ENCODE measurements at places on chromosomes 11 and 22.

- DNase-seq = no peak
Observed at GRCh38 chr11:133563505-133564025, 31.3 kb upstream of the OPCML start.

DNA sequence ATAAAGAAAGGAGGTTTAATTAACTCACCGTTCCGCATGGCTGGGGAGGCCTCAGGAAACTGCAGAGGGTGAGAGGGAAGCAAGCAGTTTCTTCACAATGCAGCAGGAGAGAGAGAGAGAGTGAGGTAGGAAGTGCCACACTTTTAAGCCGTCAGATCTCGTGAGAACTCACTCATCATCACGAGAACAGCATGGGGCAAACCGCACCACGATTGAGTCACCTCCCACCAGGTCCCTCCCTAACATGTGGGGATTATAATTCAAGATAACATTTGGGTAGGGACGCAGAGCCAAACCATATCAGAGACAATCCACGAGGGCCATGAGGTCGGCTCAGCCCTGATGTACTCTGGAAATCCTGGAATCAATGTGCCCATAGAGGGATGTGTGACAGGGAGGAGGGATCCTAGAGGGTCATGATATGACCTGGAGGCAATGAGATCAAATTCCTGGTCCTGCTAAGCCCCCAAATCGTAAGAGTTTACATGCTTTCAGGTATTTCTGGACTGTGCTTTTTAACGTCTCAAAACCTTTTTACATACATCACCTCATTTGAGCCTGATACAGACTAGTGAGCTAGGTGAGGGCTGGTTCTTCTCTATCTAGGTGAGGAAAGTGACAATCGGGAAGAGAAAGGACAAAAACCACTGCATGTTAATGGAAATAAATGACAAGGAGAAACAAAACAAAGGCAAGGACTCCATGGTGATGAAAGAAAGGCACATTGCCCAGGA, 19.5 kb upstream of the RASSF10 start:
- no peak for DNase-seq

DNA sequence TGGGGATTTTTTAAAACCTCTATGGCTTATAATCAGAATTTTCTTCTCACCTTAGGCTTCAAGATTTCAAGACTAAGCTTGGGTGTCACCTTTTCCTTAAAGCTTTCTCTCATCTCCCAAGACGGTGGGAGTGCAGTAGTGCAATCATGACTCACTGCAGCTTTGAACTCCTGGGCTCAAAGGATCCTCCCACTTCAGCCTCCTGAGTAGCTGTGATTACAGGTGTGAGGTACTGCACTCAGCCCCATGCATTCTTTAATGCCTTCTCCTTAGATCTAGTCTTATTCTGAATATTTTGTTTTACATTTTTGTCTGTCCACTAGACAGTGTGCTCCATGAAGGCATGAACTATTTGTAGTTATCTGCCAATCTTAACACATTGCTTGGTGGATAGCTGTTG, 55.7 kb upstream of the FAT3 start:
- no peak for DNase-seq

GRCh38 chr11:83410605-83411565, 124.7 kb upstream of the CCDC90B start:
- DNase-seq = no peak

- DNase-seq = no peak
Observed at GRCh38 chr11:111782109-111782741, 16.0 kb upstream of the PPP2R1B start.

DNA sequence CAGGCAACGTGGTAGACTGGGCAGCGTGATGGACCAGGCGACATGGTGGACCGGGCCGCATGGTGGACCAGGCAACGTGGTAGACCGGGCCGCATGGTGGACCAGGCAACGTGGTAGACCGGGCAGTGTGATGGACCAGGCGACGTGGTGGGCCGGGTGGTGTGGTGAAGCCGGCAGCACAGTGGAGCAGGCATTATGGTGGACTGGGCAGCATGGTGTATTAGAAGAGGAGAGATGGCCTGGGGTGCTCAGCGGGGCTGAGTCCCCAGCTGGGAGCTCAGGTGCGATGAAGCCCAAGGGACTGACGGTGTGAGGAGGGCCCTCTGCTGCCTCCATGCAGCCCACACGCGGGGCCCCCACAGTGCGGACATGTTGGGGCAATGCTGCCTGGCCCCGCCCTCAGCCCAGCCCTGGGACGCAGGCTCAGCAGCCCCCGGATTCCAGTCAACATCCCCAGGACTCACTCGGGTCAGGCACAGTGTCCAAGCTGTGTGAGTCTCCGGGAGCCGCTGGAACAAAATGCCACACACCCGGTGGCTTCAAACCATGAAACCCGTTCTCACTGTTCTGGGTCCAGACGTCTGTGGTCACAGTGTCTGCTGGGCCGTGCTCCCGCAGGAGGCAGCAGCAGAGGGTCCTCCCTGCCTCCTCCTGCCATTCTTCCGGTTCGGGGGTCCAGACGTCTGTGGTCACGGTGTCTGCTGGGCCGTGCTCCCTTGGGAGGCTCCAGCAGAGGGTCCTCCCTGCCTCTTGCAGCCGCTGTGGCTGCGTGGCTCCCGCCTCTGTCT, 1084.9 kb downstream of the BRD1 start:
- no peak for DNase-seq

DNA sequence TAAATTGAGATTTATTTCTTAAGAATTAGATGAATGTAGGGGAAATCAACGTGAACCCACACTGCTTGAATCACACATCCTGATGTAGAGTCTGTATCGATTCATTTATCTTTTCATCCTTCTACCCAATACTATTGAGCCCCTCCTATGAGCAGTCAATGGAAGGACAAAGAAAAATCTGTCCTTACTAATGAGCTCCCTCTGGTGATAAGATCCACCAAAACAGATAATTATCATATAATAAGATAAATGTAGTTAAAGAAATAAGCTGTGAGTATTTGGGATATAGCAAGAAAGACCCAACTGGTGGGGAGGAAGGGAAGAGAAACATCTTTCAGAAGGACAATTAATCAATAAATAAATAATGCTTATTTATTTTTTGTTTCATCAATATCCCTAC, 385.1 kb upstream of the CCDC90B start:
- no peak for DNase-seq

DNA sequence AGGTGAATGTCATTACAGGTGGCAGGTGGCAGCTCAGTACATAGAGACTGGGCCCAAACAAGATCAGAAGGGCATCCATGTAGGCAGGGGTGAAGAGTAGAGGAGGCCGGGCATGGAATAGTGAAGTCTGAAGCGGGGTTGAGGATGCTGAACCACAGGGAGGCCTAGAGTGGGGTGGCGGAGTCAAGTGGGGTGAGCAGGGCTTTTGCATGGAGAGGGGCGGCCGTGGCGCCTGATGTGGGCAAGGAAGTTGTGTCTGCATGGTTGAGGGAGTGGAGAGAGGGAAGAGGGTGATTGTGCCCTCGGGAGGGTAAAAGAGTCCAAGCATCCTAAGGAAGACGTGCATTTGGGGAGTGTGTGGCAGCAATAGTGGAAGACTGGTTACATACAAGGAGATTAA, 14.4 kb downstream of the DDB2 start:
- DNase-seq = no peak

- DNase-seq = no peak
Observed at GRCh38 chr11:9862981-9863380, 199.1 kb downstream of the SWAP70 start.

GRCh38 chr11:116471608-116472256, 301.1 kb downstream of the BUD13 start:
- no peak for DNase-seq

- DNase-seq = peak; percentile 83
Observed at GRCh38 chr22:41367039-41367679, 14.6 kb upstream of the TEF start.

DNA sequence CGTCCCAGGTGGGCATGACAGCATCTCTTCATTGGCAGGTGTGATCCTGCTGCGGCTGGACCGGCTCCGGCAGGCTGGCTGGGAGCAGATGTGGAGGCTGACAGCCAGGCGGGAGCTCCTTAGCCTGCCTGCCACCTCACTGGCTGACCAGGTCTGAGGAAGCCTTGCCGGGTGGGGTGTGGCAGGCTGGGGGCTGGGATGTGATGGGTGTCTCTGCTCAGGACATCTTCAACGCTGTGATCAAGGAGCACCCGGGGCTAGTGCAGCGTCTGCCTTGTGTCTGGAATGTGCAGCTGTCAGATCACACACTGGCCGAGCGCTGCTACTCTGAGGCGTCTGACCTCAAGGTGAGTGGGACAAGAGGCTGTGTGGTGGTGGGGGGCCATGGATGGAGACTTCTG, 3.5 kb downstream of the LARGE2 start:
- DNase-seq = no peak

GRCh38 chr11:125923012-125923579, 18.8 kb downstream of the DDX25 start:
- no peak for DNase-seq

DNA sequence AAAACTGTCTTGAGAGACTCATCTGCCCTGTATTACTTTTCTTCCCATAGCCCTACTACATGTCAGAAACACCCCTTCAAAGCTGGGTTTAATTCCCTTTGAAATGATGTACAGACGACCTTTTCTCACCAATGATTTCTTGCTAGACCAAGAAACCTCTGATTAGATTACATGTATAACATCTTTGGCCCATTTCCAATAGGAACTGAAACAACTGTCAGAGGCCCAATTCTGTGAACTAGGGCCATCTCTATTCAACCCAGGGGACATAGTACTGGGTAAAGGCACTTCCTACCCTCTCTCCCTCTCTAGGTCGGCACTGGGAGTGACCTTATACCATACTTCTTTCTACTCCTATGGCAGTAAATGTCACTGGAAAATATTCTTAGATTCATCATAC, 19.4 kb downstream of the NPAT start:
- DNase-seq = no peak

GRCh38 chr11:103257360-103257759, 148.1 kb downstream of the DYNC2H1 start:
- peak; percentile 0 for DNase-seq

GRCh38 chr11:29272019-29272654, 744.7 kb downstream of the KCNA4 start:
- no peak for DNase-seq

- DNase-seq = peak; percentile 25
Observed at GRCh38 chr11:82701847-82702520, 31.7 kb downstream of the FAM181B start.

GRCh38 chr11:74612877-74613276, 20.5 kb downstream of the POLD3 start:
- no peak for DNase-seq

GRCh38 chr22:20013382-20013871, 3.2 kb downstream of the ARVCF start:
- no peak for DNase-seq

GRCh38 chr11:79414644-79415317, 26.0 kb downstream of the TENM4 start:
- no peak for DNase-seq

DNA sequence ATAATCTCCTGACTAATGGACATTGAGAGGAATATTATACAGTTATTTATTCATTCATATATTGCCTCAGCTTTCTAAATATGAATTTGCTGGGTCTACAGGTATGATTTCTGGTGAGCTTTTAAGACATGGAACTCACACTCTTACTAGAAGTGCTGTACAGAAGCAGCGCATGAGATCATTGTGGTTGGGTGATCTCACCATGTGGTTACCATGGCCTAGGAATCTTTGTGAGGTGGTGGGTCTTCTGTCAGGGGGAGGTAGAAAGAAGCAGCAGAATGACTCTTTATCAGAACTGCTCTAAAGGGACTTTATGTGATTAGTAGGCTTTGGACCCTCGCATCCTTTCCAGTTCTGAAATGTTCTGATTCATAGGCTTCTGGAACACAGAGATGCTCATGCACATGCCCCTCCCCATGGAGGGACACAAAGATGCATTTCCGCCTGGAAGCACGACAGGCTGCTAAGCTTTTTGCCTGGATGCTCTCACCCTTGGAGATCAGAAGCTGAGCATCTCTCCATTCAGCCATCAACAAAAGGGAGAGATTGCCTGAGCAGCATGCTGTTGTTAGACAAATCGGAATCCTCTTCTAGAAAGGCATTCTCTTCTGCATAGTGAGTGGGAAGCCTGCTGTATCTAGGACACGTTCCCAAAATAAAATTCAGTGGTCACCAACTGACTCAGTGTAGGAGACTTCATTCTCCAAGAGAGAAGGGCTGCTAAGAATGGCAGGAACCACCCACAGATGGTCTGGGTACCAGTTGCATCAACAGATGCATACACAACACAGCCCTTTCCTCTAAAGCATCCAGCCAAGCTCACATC, 51.3 kb downstream of the KIRREL3 start:
- DNase-seq = no peak

- no peak for DNase-seq
Observed at GRCh38 chr11:72643547-72643946, 30.7 kb downstream of the PDE2A start.

GRCh38 chr11:110162216-110162615, 69.0 kb downstream of the ZC3H12C start:
- no peak for DNase-seq
